A549 treated with AZD2906 at 1 μM for 4 hours (cell line): ENCODE measurements at places on chromosomes 3 and 15. TPM values are rescaled to one million over a fixed set of nuclear protein-coding genes. Genes with fewer than 3 reads are reported as not detected.

The CHRNA5 gene
- 29.1 to 30.2 TPM (median 29.3 TPM) in 5 replicates for total RNA-seq

The CACNA1D gene
- total RNA-seq, result 0.55 to 0.95 TPM (median 0.70 TPM) in 5 replicates

The ZNF385D gene
- total RNA-seq, result 0.06 TPM in 1 of 5 replicates, not detected in the others

The ANXA2 gene
- 5,144 to 6,048 TPM (median 5,358 TPM) in 5 replicates for total RNA-seq

The TGM5 gene
- total RNA-seq, result not detected in 5 replicates

The TMEM39A gene
- total RNA-seq, result 21.2 to 24.4 TPM (median 23.8 TPM) in 5 replicates

The NPAP1 gene
- not detected in 5 replicates for total RNA-seq

The SLC24A5 gene
- not detected in 5 replicates for total RNA-seq

The ADCY5 gene
- total RNA-seq, result 0.39 to 0.88 TPM (median 0.61 TPM) in 5 replicates

The NR1I2 gene
- total RNA-seq, result not detected in 5 replicates

The ZIC1 gene
- total RNA-seq, result 0.01 to 0.16 TPM in 2 of 5 replicates, not detected in the others

The MINAR1 gene
- total RNA-seq, result 0.31 to 0.54 TPM (median 0.50 TPM) in 5 replicates

The HCLS1 gene
- total RNA-seq, result 0.08 to 0.18 TPM (median 0.15 TPM) in 5 replicates

The HHATL gene
- not detected in 5 replicates for total RNA-seq

The ADAMTS9 gene
- 0.57 to 0.72 TPM (median 0.62 TPM) in 5 replicates for total RNA-seq

The CPNE9 gene
- 0.08 to 0.29 TPM (median 0.15 TPM) in 5 replicates for total RNA-seq

The GAP43 gene
- 0.05 to 0.07 TPM (median 0.06 TPM) in 4 of 5 replicates, not detected in the other for total RNA-seq

The LARP6 gene
- 46.3 to 81.2 TPM (median 74.1 TPM) in 5 replicates for total RNA-seq

The AHSG gene
- 0.05 to 0.12 TPM (median 0.06 TPM) in 4 of 5 replicates, not detected in the other for total RNA-seq

The RTP4 gene
- not detected in 5 replicates for total RNA-seq

The COL6A5 gene
- not detected in 5 replicates for total RNA-seq

The PLD1 gene
- total RNA-seq, result 6.3 to 8.9 TPM (median 8.0 TPM) in 5 replicates

The CCDC33 gene
- 6.3 to 7.5 TPM (median 7.4 TPM) in 5 replicates for total RNA-seq

The GNAT1 gene
- 0.05 to 0.25 TPM (median 0.22 TPM) in 3 of 5 replicates, not detected in the others for total RNA-seq

The IRAK2 gene
- 10.5 to 14.4 TPM (median 12.8 TPM) in 5 replicates for total RNA-seq

The HDC gene
- 0.05 to 0.15 TPM (median 0.12 TPM) in 4 of 5 replicates, not detected in the other for total RNA-seq

The CADM2 gene
- total RNA-seq, result 0.05 to 0.16 TPM (median 0.13 TPM) in 5 replicates

The ISL2 gene
- 2.7 to 4.5 TPM (median 3.9 TPM) in 5 replicates for total RNA-seq

The C3orf80 gene
- 0.92 to 1.4 TPM (median 1.2 TPM) in 5 replicates for total RNA-seq

The SH3GL3 gene
- total RNA-seq, result 0.25 to 0.62 TPM (median 0.51 TPM) in 5 replicates

The ZPLD1 gene
- total RNA-seq, result 0.02 to 0.06 TPM (median 0.03 TPM) in 4 of 5 replicates, not detected in the other

The UROC1 gene
- not detected in 5 replicates for total RNA-seq

The IFT57 gene
- total RNA-seq, result 35.0 to 54.8 TPM (median 41.0 TPM) in 5 replicates

The CELSR3 gene
- 3.1 to 4.6 TPM (median 3.9 TPM) in 5 replicates for total RNA-seq

The LRRC15 gene
- 0.13 to 0.17 TPM (median 0.15 TPM) in 5 replicates for total RNA-seq

The SPTSSB gene
- 0.01 TPM in 1 of 5 replicates, not detected in the others for total RNA-seq

The CCDC54 gene
- total RNA-seq, result not detected in 5 replicates

The GABRA5 gene
- total RNA-seq, result 77.8 to 117 TPM (median 97.2 TPM) in 5 replicates
